Upper lobe of left lung (tissue), 6 donors: ENCODE measurements at places on chromosomes 1 and 21. TPM values are rescaled to one million over a fixed set of nuclear protein-coding genes. Genes with fewer than 3 reads are reported as not detected.

- no peak overlapping the region for H3K27ac ChIP-seq
- H3K36me3 ChIP-seq, result no peaks in the 10 kb centered on the region
- DNase-seq, result no peak
- no peaks in the 10 kb centered on the region for H3K4me1 ChIP-seq
- no peaks in the 10 kb centered on the region for H3K27me3 ChIP-seq
- no peak overlapping the region for H3K4me3 ChIP-seq
Measured at GRCh38 chr1:198771563-198772153, 132.8 kb downstream of the PTPRC start.

DNA sequence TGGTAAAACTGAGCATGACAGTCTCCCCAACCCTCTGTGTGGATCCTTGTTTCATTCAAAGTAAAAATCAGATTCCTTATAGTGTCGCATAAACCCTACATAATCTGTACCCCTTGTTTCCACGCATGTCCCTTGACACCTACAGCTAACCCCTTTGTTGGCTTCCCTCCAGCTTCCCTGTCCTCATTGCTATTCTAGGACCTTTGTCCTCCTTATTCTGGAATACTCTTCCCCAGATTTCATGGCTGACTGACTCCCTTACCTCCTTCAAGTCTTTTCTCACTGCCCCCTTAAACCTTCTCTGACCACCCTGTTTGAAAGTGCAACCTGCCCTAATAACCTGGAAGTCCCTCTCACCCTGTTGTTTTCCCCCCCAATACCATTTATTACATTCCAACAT lies 4.0 kb downstream of the RNF11 start:
- H3K27ac ChIP-seq, result no peak overlapping the region
- H3K27me3 ChIP-seq, result no peaks in the 10 kb centered on the region
- no peaks in the 10 kb centered on the region for H3K36me3 ChIP-seq
- H3K4me1 ChIP-seq, result peaks cover 24% of the 10 kb centered on the region
- no peak for DNase-seq
- H3K4me3 ChIP-seq, result no peak overlapping the region

DNA sequence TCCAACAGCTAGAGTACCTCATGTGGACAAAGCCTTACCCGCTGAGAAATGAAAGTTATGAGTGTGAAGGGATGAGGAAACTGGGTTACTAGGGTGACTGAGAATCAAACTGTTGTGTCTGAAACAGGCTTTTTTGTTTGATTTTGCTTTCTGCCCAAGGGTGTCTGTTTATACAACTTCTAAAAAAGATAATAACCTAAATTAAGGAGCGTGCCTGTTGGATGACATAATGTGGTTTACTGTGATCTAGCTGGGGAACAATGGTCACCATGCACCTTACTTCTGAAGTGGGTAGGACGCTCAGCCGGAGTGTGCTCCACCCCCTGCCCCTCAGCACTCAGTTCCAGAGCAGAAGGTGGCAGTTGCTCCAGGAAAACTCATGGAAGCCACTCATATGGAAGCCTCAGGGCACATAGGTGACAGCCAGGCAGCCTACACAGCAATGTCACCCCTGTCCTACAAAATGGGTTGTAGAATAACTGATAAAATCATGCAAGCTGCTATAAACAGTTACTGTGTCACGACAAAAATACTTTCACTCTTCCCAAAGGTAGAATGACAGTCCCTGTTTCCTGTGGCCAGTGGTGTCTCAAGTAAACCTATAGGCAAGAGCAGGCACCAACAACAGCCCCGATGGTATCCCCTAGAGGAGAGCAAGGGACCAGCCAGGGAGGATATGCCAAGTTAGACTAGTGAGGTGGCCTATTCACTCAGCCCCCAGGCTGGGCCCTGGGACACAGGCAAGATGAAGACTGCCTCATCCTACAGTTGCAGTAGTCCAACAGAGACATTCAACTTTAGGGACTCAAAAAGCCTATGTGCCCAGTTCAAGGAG lies 29.3 kb downstream of the SIPA1L2 start:
- no peaks in the 10 kb centered on the region for H3K27me3 ChIP-seq
- no peak for DNase-seq
- no peak overlapping the region for H3K4me3 ChIP-seq

GRCh38 chr1:67348586-67349252 lies 41.0 kb downstream of the IL12RB2 start:
- no peaks in the 10 kb centered on the region for H3K36me3 ChIP-seq
- H3K4me1 ChIP-seq, result no peaks in the 10 kb centered on the region
- DNase-seq, result no peak
- no peak overlapping the region for H3K4me3 ChIP-seq
- H3K27me3 ChIP-seq, result no peaks in the 10 kb centered on the region
- H3K27ac ChIP-seq, result no peak overlapping the region

DNA sequence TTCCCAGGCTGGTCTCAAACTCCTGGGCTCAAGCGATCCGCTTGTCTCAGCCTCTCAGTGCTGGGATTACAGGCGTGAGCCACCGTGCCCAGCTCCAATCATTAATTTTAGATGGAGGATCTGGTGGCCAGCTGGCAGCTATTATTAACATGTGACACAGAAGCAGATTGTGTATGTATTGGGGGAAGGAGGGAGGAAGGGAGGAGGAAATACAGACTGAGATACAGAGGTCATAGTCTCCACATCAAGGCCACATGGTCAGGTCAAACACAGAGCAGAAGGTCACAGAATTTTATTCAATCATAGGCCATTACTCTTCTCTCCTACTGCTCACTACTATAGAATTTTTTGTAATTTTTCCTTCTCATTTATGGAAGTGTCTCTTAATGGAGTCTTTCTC lies 57.9 kb upstream of the ADORA3 start:
- H3K27me3 ChIP-seq, result no peaks in the 10 kb centered on the region
- H3K4me3 ChIP-seq, result no peak overlapping the region
- peaks cover 4% of the 10 kb centered on the region for H3K4me1 ChIP-seq
- H3K36me3 ChIP-seq, result no peaks in the 10 kb centered on the region
- no peak overlapping the region for H3K27ac ChIP-seq
- no peak for DNase-seq

GRCh38 chr1:201861448-201861847 lies 27.2 kb upstream of the SHISA4 start:
- DNase-seq, result no peak
- peaks cover 27% of the 10 kb centered on the region for H3K36me3 ChIP-seq
- H3K4me3 ChIP-seq, result no peak overlapping the region

- H3K27ac ChIP-seq, result no peak overlapping the region
- H3K27me3 ChIP-seq, result peaks cover 3% of the 10 kb centered on the region
- no peak overlapping the region for H3K4me3 ChIP-seq
- peaks cover 19% of the 10 kb centered on the region for H3K4me1 ChIP-seq
Measured at GRCh38 chr1:179588425-179589024, 3.1 kb upstream of the TDRD5 start.

GRCh38 chr1:222680080-222680479 lies 32.2 kb downstream of the AIDA start:
- no peaks in the 10 kb centered on the region for H3K4me1 ChIP-seq
- H3K4me3 ChIP-seq, result no peak overlapping the region
- H3K36me3 ChIP-seq, result peaks cover 42% of the 10 kb centered on the region
- no peak for DNase-seq

- H3K27me3 ChIP-seq, result no peaks in the 10 kb centered on the region
- H3K4me1 ChIP-seq, result no peaks in the 10 kb centered on the region
- no peak for DNase-seq
- no peaks in the 10 kb centered on the region for H3K36me3 ChIP-seq
Measured at GRCh38 chr1:72636631-72637030, 354.3 kb upstream of the NEGR1 start.

- H3K36me3 ChIP-seq, result no peaks in the 10 kb centered on the region
- H3K27me3 ChIP-seq, result no peaks in the 10 kb centered on the region
- H3K4me1 ChIP-seq, result peaks cover 27% of the 10 kb centered on the region
Measured at GRCh38 chr1:158045639-158046038, 52.2 kb downstream of the KIRREL1 start.

GRCh38 chr1:95249916-95250315 lies 15.9 kb downstream of the RWDD3 start:
- no peaks in the 10 kb centered on the region for H3K27me3 ChIP-seq
- no peaks in the 10 kb centered on the region for H3K4me1 ChIP-seq
- no peak overlapping the region for H3K27ac ChIP-seq
- DNase-seq, result no peak
- no peak overlapping the region for H3K4me3 ChIP-seq
- no peaks in the 10 kb centered on the region for H3K36me3 ChIP-seq

- no peaks in the 10 kb centered on the region for H3K27me3 ChIP-seq
- no peak overlapping the region for H3K27ac ChIP-seq
- no peaks in the 10 kb centered on the region for H3K36me3 ChIP-seq
- no peak overlapping the region for H3K4me3 ChIP-seq
- no peak for DNase-seq
Measured at GRCh38 chr1:151840421-151840820, 801 bp upstream of the C2CD4D start.

Gene AADACL3
- not detected for total RNA-seq

Gene CCDC181
- total RNA-seq, result 1.2 TPM

Gene CDCA8
- total RNA-seq, result 1.5 TPM
